Iris pigment epithelial cell (primary cell): ENCODE measurements at places on chromosomes 5 and 9.

GRCh38 chr5:99005506-99005905 is 76.7 kb upstream of the CHD1 start:
- no peak for DNase-seq

DNA sequence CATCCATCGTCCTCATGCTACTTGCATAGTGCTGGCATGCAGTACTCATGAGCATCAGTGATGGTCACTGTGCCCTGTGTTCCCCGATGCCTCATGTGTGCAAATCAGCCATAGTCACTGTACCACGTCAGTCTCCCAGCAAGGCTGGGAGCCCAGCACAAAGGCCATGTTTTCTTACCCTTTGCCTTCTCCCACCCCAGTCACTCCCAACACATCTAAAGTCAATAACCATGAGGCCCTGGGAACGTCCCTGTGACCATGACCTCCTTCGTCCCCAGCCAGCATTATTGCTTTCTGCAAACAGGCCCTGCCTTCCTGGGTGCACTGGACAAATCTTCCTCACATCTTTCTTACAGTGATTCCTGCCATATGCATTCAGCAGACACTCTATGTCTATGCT is 406.1 kb downstream of the ICE1 start:
- DNase-seq: no peak

- no peak for DNase-seq
These were observed 183.5 kb downstream of the TRIM32 start for GRCh38 chr9:116870566-116870965.

- DNase-seq: no peak
These were observed 25.9 kb downstream of the SRP19 start for GRCh38 chr5:112886975-112887374.

DNA sequence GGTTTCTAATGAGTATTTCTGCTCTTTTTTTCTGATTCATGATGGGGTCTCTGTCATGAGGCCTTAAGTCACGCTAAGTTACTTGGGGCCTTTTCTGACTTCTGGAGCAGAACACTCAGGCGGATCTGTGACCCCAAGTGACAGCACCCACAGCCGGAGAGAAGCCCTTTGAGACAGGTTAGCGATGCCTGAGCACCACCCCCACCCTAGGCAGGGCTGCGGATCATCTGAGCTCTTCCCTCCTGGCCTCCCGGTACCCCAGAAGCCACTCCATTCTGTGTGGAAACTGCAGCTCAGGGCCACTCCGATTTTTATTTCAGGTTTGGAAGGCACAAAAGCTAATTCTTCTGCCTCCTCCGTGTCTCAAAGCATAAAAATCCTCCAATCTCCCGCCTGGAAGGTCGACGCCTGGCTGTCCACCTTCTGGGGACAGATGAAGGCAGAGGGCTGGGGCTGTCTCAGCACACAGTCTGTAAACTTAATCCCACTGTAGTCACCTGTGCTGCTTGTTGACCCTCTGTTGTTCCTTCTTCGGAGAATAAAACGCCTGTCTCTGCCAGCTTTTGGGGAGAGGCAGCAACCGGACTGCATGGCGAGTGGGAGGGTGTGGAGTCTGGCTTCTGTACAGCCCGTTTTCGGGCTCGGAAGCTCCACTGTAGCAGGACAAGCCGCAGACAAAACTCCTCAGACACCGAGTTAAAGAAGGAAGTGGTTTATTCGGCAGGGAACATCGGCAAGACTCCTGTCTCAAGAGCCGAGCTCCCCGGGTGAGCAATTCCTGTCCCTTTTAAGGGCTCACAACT is 88.8 kb downstream of the SPRY4 start:
- no peak for DNase-seq

DNA sequence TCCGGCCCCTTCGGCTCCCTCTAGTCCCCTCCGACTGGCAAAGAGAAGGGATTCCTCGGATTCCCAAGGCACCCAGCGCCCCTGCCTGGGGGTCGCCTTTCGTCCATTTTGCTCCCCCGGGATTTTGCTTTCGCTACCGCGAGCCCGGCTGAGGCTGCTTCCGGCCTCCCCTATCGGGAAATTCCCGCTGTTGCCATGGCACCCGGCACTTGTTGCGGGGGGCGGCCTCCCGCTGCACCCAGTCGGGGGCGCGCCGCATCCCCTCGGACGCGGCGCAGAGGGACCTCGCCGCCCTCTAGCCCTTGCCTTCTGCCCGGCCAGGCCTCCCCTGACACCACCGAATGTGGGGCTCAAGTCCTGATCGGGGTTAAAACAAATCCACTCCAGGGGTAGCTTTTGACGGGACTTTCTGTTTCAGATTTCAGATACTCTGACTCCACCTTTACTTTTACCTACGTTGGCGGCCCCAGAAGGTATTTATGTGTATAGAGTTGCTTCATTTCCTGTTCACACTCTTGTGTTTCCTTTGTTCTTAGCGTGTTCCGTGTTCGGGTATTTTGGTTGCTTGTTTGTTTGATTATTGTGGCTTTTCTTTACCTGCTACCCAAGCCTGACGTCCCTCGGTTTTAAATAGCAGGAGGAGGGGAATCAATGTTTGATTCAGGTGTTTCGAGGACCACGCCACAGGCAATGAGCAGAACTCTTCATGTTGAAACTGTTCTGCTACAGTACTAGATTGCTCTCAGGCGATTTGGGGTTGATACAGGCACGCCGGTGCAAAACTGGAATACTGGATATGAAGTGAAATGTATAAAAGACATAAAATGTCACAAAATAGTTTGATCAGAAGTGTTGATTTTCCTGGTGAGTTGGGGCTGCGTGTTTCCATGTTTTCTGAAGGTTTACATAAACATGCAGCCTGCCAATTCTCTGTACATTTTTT is 1.5 kb downstream of the PARP8 start:
- DNase-seq: peak; percentile 36

DNA sequence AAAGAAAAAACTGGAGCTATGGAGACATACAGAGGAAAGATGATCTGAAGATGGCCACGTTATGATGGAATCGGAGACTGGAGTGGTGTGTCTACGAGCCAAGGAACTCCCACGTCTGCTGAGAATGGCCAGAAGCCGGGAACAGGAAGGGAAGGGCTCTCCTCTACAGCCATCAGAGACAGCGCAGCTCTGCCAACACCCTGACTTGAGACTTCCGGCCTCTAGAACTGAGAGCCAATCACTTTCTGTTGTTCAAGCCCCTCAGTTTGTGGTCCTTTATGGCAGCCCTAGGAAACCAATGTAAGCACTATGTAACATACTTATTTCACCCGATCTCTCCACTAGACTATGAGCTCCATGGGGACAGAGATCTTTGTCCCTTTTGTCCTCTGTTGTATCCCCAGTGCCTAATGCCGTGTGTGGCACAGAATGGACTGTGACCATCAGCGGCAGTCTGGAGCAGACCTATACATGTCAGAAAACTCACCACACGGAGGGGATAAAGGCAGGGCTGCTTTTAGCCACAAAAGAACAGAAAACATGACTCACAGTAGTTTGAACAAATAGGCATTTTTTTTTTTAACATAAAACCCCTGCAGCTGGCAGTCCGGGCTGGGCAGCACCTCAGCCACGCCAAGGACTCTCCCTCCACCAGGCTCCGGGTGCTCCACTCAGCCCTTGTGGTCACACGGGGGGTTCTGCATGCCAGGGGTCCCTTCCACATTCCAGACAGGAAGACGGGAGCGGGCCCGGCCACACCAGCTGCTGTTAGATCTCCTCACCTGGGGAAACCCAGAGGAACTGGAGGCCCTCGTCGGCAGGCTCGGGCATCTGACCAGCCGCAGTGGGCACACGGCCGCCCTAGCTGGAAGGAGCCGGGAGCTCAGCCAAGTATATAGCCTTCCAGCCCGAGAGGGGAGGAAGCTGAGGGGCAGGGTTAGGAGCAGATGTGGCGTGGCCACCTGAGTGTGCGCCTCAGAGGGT is 16.1 kb upstream of the MXD3 start:
- peak; percentile 62 for DNase-seq

DNA sequence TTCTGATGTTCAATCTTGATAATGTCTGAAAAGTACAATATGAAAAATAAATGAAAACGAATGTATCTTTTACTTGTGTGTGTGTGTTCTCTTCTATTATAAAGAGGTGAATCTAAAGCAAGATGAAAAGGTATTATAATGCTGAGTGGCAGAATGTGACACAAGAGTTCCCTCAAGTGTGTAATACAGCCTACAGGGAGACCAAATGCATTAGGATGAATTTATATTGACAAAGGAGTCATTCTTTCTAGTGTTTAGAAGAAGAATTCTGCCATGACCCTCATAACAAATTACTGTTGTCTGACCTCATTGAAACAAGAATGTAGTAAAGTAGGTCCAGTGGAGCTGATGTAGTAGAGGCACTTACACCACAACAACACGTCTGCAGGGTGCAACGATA is 1119.0 kb upstream of the CDH10 start:
- no peak for DNase-seq

- DNase-seq: peak; percentile 98
These were observed 122.3 kb upstream of the RAI14 start for GRCh38 chr5:34533582-34534522.

GRCh38 chr5:13552361-13552760 is 392.1 kb downstream of the DNAH5 start:
- no peak for DNase-seq

DNA sequence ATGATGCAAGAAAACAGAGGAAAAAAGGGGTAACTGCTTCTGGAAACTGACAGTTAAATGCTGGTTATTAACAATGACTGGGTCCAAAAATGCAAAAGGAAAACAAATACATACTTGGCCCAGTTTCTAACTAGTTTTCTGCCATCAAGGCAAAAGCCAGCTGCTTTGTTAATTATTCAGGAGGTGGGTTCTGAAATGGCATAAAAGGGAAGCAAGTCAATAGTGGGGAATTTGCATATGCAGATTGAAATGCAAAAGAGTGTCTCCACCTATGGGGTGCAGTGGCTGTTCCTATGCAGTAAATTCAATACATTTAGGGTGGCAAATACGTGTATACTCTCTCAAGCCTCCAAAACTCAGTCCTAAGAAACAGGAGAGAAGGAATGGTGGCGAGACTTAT is 33.4 kb downstream of the BARHL1 start:
- no peak for DNase-seq
